ENCODE measurements at places on chromosomes 5 and 9. TPM values are rescaled to one million over a fixed set of nuclear protein-coding genes. Genes with fewer than 3 reads are reported as not detected.

Gene KIF24
- 0.94 TPM for total RNA-seq

Gene ELOVL7
- total RNA-seq: 16.7 TPM

Gene EIF4E1B
- not detected for total RNA-seq

Gene PLAA
- total RNA-seq: 26.0 TPM

Gene PCDHGA6
- total RNA-seq: 6.1 TPM

Gene C5
- 8.1 TPM for total RNA-seq

Gene GALNT10
- total RNA-seq: 26.0 TPM

Gene ANKRD18B
- total RNA-seq: 12.3 TPM

Gene OLFML2A
- total RNA-seq: 13.1 TPM

Gene PCDHB3
- total RNA-seq: 1.1 TPM

Gene PPP2R2B
- total RNA-seq: 25.9 TPM

Gene PHF24
- 1.7 TPM for total RNA-seq

Gene PDGFRB
- total RNA-seq: 108 TPM

Gene PCDHA1
- not detected for total RNA-seq

Gene ZNG1F
- 27.5 TPM for total RNA-seq
